ENCODE measurements at places on chromosomes 6 and 20.

DNA sequence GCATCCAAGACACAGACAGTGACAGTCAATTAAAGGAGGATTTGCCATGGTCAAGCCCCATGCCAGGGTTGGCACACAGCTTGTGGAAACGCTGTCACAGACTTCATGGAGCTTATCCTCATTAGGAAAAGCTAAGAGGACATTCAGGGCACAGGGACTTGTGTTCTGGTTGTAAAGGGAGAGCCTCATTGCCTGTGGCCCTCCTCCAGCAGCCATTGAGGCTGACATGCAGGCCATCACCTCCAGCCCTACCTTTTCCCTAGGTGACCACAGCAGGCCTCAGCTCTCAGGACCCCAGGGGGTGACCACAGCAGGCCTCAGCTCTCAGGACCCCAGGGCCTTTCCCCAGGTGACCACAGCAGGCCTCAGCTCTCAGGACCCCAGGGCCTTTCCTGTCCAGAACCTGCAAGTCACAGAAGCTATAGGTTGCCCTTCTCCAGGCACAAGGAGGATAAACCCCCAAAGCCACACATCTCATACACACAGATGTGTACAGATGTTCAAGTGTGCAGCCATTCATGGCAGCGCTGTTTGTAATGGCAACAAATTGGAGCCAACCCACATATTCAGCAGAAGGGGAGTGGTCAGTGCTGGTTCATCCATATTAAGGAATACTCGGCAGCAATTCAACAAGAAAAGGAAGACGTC lies 26.1 kb downstream of the DUSP22 start:
- DNase-seq, result no peak

GRCh38 chr20:64051561-64052325 lies 2.3 kb upstream of the SOX18 start:
- DNase-seq, result no peak

GRCh38 chr6:142805042-142805441 lies 139.9 kb downstream of the HIVEP2 start:
- DNase-seq, result no peak

DNA sequence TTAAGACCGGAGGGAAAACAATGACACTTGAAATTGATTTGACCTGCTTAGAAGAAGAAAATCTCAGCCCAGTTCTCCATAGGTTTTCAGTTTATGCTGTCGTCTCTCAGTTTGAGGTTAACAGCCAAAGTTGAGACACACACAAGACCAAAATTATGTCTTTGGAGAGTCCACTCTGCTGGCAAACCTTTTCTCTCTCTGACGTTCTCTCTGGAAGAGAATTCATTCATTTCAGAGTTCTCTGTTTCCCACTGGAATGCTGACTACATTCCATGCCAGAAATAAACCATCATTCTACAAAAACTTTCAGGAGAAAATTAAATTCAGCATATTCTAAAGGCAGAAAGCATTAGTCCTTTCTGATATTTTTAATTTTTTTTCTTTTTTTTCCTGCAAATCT lies 155.2 kb downstream of the TFAP2A start:
- DNase-seq, result no peak

DNA sequence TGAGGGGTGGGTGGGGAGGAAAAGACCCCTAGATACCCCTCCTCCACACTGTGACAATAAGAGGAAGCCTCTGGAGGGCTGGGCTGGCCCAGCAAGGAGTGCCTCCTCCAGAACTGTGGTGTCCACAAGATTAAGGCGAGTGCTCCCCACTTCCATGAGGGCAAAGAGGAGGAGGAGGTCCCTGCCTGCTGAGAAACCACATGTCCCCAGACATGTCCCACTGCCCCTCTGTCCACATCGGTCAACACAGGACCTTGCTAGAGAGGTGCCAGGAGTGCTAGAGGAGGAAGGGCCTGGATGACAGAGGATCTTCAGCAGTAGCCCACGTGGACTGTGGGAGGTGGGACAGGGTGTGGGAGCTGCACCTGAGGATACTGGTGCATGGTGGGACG lies 3.1 kb downstream of the RAET1G start:
- DNase-seq, result no peak

- no peak for DNase-seq
These were observed 7.6 kb upstream of the FAM83C start for GRCh38 chr20:35299780-35300179.

DNA sequence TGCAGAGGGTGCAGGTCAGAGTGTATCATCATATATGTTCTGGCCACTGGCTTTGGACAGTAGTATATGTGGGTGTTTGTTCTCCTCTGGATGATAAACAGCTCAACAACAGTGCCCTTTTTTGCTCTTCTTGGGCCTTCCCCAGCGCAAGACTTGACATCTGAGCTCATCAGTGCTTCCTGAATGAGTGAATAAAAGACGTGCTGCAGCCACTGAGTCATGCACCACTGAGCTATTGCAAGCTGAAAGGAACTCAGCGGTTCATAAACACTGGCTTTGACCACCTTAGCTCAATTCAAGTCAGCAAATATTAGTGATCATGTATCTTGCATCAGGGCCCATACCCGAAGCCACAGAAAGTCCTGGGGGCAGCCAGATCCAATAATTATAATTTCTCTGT lies 105.3 kb upstream of the KCNG1 start:
- no peak for DNase-seq

DNA sequence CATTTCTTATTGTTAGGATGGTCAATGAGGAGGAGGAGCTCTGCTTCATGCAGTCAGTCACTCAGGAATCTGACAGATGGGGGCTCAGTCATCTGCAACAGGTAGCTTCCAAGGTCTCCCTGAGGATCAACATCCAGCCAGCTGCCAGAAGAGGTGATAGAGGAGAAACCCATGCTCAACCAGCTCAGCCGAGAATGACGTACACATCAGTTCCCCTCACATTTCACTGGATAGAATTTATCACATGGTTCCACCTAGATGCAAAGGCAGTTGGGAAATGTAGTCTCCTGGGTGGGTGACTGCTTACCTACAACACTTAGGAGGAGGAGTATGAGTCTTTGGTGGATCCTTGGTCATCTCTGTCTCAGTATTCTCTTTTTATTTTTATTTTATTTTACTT lies 144.5 kb downstream of the CEBPB start:
- no peak for DNase-seq

DNA sequence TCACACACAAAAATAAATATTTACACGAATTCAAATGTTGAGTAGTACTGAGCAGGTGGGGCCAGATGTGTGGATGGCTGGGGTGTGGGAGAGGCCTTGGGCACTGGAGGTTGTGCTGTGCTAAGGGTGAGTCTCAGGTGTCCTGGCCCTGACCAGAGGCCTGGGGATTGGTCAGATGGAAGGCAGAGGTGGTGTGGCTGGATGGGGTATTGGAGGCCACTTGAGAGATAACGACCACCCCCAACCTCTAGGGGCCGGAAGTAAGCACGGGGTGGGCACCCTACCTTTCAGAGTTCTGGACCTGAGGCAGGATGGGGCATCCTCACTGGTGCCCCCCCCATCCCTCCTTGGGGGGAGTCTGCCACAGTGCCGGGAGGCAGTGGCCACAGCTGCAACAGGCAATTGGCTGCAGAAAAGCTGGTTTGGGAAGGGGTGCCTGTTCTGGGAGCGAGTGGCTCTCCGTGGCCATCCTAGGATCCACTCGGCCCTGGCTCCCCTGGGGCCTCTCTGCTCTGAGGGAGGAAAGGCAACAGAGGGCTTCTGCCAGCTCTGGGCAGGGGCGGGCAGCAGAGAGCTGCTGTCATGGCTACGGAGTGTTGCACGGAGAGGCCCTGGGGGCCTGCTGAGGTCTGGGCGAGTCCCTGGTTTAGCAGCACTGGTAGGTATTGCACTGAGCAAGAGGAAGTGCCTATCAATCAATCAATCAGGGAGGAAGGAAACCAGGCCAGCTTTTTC lies 87.6 kb downstream of the ASXL1 start:
- no peak for DNase-seq

DNA sequence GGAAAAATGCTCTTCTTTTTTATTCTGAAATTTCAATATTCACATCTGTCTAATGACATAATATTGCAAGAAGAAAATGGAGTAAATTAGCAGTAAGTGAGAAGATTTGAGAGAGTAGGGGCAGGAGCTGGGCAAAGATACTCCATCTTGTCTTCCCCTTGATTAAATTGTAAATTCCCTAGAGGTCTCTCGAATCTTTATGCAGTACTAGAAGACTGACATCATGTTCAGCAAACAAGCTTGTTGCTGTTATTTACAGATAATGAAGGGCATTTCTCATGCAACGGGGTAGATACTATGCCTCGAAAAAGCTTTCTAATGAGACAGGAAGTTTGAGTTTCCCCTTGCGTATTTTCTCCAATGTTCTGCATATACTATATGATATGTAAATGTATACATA lies 306.9 kb upstream of the PTCHD4 start:
- no peak for DNase-seq

GRCh38 chr20:38412877-38413577 lies 22.1 kb downstream of the SNHG17 start:
- DNase-seq, result no peak

DNA sequence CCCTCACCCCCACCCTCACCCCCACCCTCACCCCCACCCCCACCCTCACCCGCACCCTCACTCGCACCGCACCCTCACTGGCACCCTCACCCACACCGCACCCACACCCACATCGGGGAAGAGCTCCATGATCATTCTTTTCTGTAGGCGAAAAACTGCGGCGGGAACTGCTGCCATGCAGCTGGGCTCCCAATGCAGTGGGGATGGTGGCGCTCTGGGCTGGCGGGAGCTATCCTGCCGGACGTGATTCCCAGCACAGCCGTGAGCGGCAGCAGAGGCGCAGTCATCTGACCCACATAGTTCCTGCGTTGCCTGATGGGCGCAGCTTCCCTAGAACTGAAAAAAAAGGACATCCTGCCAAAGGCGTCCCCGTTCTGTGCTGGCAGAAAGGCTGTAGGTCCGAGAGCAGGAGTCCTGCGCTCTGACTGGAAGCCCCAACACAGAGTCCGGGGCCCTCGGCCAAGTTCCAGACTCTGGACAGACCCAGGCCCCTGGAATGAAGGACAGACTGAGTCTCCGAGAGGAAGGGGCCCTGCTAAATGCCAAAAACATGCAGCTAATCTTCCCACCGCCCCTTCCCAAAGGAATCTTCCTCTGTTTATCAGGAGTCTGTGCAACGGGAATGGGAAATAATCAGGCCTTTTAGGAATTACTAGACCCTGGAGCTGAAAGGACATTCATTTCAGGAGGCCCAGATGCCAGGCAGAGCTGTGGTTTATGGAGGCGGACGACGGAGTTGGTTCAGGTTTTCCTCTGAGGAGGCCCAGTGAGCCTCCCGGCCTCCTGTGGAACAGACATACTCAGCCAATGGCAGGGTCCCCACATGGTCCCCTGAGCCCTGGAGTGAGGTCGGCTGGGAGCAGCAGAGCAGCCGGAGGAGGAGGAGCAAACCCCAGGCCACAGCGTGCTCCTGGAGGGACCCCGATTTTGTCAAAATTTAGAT lies 14.1 kb upstream of the TCFL5 start:
- DNase-seq, result peak; percentile 58

GRCh38 chr20:23508449-23509229 lies 17.7 kb downstream of the CST8 start:
- DNase-seq, result no peak

DNA sequence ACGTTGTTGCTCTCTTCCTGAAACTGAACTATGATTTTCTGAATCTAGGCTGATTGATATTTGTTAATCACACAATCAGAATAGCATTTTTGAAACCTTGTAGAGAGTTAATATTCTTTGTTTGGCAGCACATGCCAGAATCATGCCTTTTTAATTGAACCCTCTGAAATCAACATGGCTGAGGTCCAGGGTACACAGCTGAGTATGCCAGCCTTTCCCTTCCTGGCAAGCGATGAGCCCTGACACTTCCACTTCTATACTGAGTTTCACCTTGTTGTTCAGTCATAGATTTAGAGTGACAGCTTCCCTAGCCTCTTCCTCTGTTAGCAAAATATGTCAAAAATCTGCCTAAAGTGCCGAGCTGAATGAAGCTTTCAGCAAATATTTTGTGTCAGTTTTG lies 6.8 kb downstream of the HDDC2 start:
- no peak for DNase-seq

- DNase-seq, result no peak
These were observed 54.6 kb upstream of the CST7 start for GRCh38 chr20:24894488-24894887.

- DNase-seq, result no peak
These were observed 103.0 kb downstream of the EDN3 start for GRCh38 chr20:59403261-59403961.
